ENCODE measurements at places on chromosomes 11 and 22.

DNA sequence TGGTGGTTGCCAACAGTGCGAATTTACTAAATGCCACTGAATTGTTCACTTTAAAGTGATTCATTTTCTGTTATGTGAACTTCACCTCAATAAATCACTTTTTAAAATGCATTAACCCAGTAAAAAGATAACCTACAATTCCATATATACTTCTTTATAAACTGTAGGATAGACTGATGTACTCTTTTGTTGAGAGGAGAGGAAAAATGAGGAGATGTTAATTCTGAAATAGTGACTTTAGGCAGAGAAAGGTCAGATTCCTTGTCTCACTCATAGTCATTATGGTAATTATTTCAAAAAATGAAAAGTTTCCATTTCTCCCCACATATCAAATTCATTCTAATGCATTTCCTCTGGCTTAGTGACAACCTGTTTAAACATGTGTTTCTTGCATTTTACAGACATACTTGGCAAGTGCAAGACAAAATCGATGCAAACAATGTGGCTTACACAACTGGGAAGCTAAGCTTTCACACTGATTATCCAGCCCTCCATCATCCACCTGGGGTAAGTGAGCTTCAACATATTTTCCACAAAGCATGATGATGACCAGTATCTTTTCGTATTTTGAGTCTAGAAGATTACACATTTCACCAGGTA is 74.5 kb downstream of the BBOX1 start:
- no peaks in the 10 kb centered on the region for H3K36me3 ChIP-seq
- H3K27me3 ChIP-seq, result no peaks in the 10 kb centered on the region
- DNase-seq, result no peak
- H3K27ac ChIP-seq, result no peak overlapping the region
- H3K4me1 ChIP-seq, result no peaks in the 10 kb centered on the region
- H3K4me3 ChIP-seq, result no peak overlapping the region

GRCh38 chr11:96794152-96794551 is 404.3 kb downstream of the JRKL start:
- no peak for DNase-seq
- no peaks in the 10 kb centered on the region for H3K27me3 ChIP-seq
- no peak overlapping the region for H3K4me3 ChIP-seq
- no peaks in the 10 kb centered on the region for H3K36me3 ChIP-seq
- no peaks in the 10 kb centered on the region for H3K4me1 ChIP-seq
- H3K27ac ChIP-seq, result no peak overlapping the region

DNA sequence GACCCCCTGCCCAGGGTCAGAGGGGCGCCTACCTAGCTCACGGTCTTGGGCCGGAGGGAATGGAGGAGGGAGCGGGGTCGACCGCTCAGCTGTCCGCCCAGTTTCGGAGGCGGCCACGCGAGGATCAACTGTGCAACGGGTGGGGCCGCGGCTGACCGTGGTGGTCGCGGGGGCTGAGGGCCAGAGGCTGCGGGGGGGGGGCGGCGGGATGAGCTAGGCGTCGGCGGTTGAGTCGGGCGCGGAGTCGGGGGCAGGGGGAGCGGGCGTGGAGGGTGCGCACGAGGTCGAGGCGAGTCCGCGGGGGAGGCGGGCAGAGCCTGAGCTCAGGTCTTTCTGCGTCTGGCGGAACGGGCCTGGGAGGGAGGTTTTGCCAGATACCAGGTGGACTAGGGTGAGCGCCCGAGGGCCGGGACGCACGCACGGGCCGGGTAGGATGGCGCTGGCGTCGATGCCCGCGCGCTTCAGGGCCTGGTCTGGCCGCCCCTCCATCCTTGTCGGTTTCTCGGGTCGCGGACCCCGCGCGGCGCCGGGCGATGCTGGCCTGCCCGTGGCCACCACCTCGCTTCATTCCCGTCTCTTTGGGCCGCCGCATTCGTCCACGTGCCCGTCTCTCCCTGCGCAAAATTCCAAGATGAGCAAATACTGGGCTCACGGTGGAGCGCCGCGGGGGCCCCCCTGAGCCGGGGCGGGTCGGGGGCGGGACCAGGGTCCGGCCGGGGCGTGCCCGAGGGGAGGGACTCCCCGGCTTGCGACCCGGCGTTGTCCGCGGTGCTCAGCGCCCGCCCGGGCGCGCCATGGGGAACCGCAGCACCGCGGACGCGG is at the start of gene DRD4:
Gene DRD4 (plus strand): TSS at position 759 of the 822 bp plus-strand sequence. CDS start 36 bp downstream, at position 795.
- peaks cover 4% of the 10 kb centered on the region for H3K4me1 ChIP-seq
- no peak within 1 kb of the TSS for H3K27ac ChIP-seq
- H3K4me3 ChIP-seq, result peak within 1 kb of the TSS; percentile 41
- peaks cover 20% of the 10 kb centered on the region for H3K27me3 ChIP-seq
- H3K36me3 ChIP-seq, result no peaks in the 10 kb centered on the region
- DNase-seq, result no peak

DNA sequence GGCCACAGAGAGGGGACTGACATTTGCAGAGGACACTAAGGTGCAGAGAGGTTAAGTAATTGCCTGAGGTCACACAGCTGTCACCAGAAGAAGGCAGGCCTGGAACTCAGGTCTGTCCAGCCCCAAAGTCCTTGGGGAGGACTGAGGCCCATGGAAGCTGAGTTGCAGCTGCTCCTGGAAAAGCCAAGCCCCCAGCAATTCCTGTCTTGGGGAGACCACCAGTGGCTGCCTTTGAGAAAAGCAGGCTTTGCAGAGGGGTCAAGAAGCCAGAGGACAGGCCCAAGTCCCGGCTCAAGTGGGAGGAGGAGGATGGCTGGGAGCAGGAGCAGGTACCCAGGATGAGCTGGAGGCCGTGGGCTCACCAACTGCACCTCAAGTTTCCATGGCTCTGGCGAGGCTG is 3.4 kb downstream of the NFAM1 start:
- no peak overlapping the region for H3K27ac ChIP-seq
- no peaks in the 10 kb centered on the region for H3K27me3 ChIP-seq
- no peak overlapping the region for H3K4me3 ChIP-seq
- no peak for DNase-seq

- no peaks in the 10 kb centered on the region for H3K4me1 ChIP-seq
- no peaks in the 10 kb centered on the region for H3K36me3 ChIP-seq
- no peak overlapping the region for H3K27ac ChIP-seq
- no peaks in the 10 kb centered on the region for H3K27me3 ChIP-seq
- peak; percentile 65 for DNase-seq
- no peak overlapping the region for H3K4me3 ChIP-seq
Observed at GRCh38 chr22:27719535-27720227, 81.9 kb downstream of the MN1 start.

- peaks cover 56% of the 10 kb centered on the region for H3K4me1 ChIP-seq
- peak overlapping the region; percentile 84 for H3K4me3 ChIP-seq
- no peak for DNase-seq
- H3K27ac ChIP-seq, result no peak overlapping the region
- H3K27me3 ChIP-seq, result no peaks in the 10 kb centered on the region
- no peaks in the 10 kb centered on the region for H3K36me3 ChIP-seq
Observed at GRCh38 chr11:1307998-1308742, 1.3 kb downstream of the TOLLIP start.

DNA sequence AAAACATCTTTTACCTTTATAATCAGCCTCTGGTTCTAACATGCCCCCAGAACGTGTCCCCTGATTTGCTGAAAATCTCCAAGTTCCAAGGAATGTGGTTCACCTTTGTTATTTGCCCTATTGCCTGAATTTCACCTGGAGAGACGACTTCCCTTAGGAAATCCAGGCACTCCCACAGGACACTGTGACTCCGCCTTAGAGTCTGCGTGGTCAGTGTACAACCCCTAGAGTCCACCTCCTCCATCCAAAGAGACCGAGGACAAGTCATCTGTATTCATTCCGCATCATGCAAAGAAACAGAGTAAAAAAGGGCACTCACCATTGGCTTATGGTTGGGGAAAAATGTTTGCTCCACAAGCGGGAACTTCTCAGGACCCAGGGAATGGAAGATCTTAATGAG is 63.1 kb downstream of the TIMP3 start:
- no peaks in the 10 kb centered on the region for H3K27me3 ChIP-seq
- no peak overlapping the region for H3K4me3 ChIP-seq

DNA sequence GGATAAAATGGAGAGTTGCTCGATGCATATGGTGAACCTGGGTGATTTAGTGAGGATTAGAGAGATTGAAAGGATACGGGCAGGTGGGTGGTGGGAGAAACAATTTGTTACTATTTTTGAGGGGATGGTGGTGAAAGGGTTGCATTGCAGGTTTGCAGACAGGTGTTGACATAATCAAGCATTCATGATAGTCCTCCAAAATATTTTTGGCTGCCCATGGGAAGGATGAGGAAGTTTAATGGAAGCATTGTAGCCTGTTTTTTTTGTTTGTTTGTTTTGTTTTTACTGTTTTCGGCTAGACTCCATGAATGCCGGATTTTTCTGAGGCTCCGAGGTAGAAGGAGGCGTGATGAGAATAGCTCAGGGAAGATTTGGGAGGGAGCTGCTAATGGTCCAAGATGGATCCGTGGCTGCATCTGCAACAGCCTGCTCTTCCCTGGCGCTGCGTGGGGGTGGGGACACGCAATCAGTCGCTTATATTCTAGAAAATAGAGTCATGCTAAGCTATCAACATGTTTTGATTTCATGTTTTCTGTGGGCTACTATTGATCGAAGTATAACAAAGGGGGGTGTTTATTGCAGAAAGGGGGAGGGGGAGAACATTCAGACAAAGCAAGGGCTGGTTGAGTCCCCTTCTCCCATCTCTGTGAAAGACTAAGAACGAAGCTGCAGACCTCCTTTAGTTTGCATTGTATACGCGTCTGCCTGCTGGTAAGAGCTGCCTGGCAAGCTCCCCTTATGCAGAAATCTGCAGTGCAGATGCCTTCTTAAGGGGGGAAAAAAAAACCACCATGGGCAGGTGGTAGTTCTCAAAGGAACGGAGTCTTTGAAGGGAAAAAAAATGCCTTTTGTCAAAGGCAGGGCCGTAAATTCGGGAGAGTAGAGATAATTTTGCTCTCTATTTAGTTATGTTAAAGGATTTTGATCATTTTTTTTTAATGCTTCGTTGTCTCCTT is 1.0 kb downstream of the RTN3 start:
- no peaks in the 10 kb centered on the region for H3K27me3 ChIP-seq
- no peaks in the 10 kb centered on the region for H3K4me1 ChIP-seq
- peak overlapping the region; percentile 97 for H3K27ac ChIP-seq
- DNase-seq, result peak; percentile 59
- H3K36me3 ChIP-seq, result no peaks in the 10 kb centered on the region
- peak overlapping the region; percentile 66 for H3K4me3 ChIP-seq

- no peak overlapping the region for H3K27ac ChIP-seq
- no peak for DNase-seq
- H3K4me1 ChIP-seq, result no peaks in the 10 kb centered on the region
Observed at GRCh38 chr11:57377107-57377506, 3.8 kb downstream of the PRG3 start.

DNA sequence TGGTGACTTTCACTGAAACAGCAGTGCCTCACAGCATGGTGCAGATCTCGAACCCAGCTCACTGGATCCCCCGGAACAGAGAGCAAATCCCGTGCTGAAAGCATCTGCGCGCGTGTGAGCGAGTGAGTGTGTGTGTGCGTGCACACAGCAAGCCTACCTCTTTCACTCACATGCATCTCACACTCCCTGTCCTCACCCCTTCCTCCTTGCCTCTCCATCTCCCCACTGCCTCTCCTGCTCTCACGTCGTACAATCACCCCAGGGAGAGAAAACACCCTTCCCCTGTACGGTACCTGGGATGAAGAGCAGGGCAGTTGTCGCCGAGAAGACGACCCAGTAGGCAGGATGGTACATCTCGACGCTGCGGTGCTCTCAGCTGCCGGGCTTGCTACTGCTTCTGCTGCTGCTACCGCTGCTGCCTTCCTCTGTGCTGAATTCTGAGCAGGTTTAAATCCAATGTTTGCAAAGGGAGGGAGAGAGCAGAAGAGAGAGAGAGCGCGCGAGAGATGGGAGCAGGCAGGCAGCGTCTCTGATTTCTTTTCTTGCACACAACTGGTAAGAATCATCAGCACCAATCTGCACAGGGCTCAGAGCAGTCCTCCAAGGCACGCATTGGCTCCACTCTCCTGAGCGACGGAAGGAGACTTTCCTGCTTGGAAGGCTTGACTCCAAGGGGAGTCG is at the start of gene OPCML:
Gene OPCML (minus strand): TSS at position 531 of the 681 bp plus-strand sequence.
- no peak within 1 kb of the TSS for H3K4me3 ChIP-seq
- no peak for DNase-seq
- no peaks in the 10 kb centered on the region for H3K36me3 ChIP-seq
- H3K4me1 ChIP-seq, result no peaks in the 10 kb centered on the region

GRCh38 chr11:58580311-58580710 is 1.4 kb downstream of the ZFP91 start:
- H3K27me3 ChIP-seq, result no peaks in the 10 kb centered on the region
- no peak for DNase-seq
- peaks cover 11% of the 10 kb centered on the region for H3K4me1 ChIP-seq
- peak overlapping the region; percentile 96 for H3K27ac ChIP-seq
- no peak overlapping the region for H3K4me3 ChIP-seq

All from small intestine (tissue), 16 donors.